Vagina (tissue), 2 donors: ENCODE measurements at places on chromosomes 6 and 20. TPM values are rescaled to one million over a fixed set of nuclear protein-coding genes. Genes with fewer than 3 reads are reported as not detected.

GRCh38 chr6:48626421-48626820 is 515.4 kb upstream of the PTCHD4 start:
- no peak overlapping the region for H3K27ac ChIP-seq
- H3K36me3 ChIP-seq, result no peaks in the 10 kb centered on the region
- no peak for DNase-seq
- no peaks in the 10 kb centered on the region for H3K4me1 ChIP-seq

Gene FRK
- 3.9 TPM for total RNA-seq

DNA sequence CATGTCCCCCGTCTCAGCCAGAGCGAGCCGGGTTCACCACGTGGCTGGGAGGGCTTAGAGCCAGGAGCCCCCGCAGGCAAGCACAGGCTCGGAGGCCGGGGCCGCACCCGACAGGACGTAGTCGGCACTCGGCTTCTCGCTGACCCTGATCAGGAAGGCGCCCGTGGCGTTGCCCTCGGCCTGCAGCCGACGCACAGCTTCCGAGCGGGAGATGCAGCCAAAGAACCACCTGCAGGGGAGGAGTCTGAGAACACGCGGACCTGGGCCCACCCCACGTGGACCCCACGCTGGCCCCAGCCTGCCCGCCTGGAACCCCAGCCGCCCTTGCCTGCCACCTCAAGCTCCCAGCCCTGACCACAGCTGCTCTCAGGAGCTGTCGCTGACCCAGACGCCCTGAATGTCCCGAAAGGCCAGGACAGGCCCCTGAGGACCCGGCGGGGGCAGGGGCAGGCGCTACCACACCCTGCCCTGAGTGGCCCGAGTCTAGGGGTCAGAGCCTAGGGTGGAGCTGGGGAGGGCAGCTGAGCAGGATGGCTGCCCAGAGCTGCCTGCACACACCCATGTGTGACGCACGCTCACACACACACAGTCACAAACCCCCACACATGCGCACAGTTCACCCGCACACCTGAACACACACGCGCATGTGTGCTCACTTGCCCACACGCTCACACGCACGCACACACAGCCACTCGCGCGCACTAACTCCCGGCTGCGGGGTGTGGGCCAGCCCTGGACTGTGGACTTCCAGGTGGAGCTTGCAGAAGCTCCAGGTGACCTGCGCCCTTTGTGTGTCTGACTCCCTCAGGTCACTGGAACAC is 2.1 kb downstream of the PTK6 start:
- peak overlapping the region; percentile 12 for H3K4me3 ChIP-seq
- H3K27ac ChIP-seq, result peak overlapping the region; percentile 26

Gene C6orf118
- not detected for total RNA-seq

Gene FAM229B
- total RNA-seq, result 11.0 TPM

- peaks cover 17% of the 10 kb centered on the region for H3K4me1 ChIP-seq
- H3K36me3 ChIP-seq, result no peaks in the 10 kb centered on the region
Observed at GRCh38 chr6:34709386-34709785, 12.8 kb upstream of the ILRUN start.

GRCh38 chr6:41767112-41767833 is 12.4 kb downstream of the FRS3 start:
- H3K27ac ChIP-seq, result peak overlapping the region; percentile 58
- no peak for DNase-seq
- H3K36me3 ChIP-seq, result peaks cover 22% of the 10 kb centered on the region

DNA sequence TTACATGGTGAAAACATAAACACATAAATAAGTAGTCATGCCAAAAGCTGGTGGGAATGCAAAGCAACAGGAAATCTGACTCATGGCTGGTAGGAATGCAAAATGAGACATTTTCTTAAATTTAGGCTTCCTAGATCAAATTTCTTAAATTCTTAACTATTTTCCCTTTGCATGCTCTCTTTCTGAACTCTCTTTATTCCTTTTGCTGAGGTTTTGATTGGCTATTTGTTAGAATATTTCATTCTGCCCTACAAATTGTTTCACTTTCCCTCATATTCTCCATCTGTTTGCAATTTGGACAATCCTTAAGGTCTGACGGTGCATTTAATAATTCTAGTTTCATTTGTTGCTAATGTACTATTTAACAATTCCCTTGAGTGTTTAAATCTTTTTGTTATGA is 437.5 kb upstream of the RGS17 start:
- no peaks in the 10 kb centered on the region for H3K36me3 ChIP-seq
- H3K4me3 ChIP-seq, result no peak overlapping the region

DNA sequence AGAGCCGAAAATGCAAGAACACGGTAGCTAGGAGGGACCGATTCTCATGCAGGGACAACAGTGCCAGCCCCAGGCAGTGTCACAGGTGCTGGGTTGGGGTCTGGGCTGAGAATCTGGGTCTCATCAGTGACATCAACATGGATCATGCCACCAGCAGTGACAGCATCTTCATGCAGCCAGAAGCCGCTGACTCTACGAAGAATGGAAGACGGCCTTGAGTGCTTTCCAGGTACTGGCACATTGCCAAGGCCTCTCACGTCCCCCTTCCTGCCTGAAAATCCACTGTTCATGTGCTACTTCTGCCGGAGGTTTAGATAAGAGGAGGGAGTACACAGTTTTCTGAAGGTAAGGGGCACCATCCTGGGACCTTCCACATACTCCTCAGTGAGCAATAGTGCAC is 141.1 kb upstream of the FOXQ1 start:
- no peak overlapping the region for H3K4me3 ChIP-seq
- H3K36me3 ChIP-seq, result no peaks in the 10 kb centered on the region
- no peak for DNase-seq
- no peak overlapping the region for H3K27ac ChIP-seq

GRCh38 chr6:21855811-21856455 is 262.4 kb downstream of the SOX4 start:
- no peaks in the 10 kb centered on the region for H3K36me3 ChIP-seq
- H3K27ac ChIP-seq, result no peak overlapping the region
- no peak for DNase-seq
- no peaks in the 10 kb centered on the region for H3K4me1 ChIP-seq
- H3K27me3 ChIP-seq, result no peaks in the 10 kb centered on the region

Gene KHDRBS2
- total RNA-seq, result 1.7 TPM

DNA sequence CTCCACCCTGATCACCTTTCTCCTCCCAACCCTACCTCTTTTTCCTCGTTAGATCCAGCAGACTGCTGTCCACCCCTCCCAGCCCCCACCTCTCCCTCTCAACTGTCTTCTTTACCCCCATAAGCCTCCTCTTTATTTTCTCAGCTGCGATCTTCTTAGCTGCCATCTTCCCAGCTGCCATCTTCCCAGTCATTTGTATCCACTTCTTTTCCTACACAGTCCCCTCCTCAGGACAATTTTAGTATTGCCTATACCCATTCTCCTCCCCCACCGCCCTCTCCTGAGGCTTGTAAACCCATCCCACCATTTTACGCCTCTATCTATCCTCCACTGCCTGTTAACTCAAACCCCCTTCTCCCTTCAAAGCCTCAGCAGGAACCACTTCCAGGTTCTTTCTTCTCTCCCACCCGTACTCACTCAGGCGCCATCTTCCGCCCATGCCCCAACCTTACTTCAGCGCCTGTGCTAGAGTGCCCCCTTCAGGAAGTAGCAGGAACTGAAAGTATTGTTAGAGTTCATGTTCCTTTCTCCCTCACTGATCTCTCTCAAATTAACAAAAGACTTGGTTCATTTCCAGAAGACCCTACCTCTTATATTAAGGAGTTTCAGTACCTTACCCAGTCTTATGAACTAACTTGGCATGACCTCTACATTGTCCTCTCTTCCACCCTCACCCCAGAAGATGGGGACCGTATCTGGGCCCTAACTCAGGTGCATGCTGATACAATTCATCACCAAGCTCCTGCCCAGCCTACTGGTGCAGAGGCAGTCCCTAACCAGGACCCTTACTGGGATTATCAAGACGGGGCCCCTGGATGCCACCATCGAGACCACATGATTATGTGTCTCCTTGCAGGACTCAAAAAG is 236.0 kb downstream of the ADGRG6 start:
- H3K27me3 ChIP-seq, result no peaks in the 10 kb centered on the region
- no peak overlapping the region for H3K4me3 ChIP-seq
- H3K36me3 ChIP-seq, result no peaks in the 10 kb centered on the region
- DNase-seq, result no peak

- no peak for DNase-seq
- peak overlapping the region; percentile 32 for H3K4me3 ChIP-seq
- H3K27ac ChIP-seq, result peak overlapping the region; percentile 1
Observed at GRCh38 chr6:138571585-138572166, 72.4 kb upstream of the NHSL1 start.

DNA sequence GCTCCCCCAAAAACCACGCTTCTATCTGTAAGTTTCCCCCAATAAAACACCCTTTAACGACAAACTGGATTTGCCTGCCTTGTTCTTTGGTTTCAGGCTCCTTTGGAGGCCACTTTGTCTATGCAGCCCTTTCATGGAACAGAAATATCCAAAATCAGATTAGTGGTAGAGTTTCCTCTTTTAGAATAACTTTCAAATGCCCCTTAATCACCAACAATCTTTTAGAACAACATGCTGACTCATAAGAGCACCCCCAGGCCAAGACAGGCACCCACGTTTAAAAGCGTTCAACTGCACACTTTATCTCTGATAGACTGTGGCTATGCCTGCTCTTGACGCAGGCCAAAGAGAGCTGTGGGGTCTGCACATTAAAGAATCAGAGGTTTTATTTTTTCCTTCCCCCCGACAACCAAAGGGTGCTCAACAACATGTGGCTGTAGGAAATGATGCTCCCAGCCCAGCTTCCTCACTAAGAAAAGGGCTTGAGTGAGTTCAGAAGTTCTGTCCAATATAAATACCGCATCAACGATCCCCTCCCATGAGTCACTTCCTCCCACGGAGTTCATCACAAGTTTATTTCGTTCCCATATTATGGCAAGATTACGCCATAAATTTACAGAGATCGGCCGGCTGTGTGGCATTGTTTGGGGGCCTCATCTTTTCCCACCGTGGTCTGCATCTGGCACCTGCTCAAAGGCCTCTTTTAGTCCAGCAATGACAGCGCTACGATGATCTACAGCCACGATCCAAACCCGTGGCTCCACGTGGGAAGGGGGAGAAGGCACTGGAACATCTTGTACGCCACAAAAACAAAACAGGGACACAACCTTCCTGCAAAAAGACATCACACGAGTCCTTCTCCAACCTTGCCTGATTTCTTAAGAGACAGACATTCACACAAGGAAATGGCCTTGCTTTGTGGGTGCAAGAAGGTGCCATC is 88.8 kb upstream of the NFATC2 start:
- H3K36me3 ChIP-seq, result no peaks in the 10 kb centered on the region
- peak; percentile 96 for DNase-seq
- no peaks in the 10 kb centered on the region for H3K27me3 ChIP-seq
- peaks cover 38% of the 10 kb centered on the region for H3K4me1 ChIP-seq
- peak overlapping the region; percentile 76 for H3K27ac ChIP-seq

Gene GGTLC1
- not detected for total RNA-seq

GRCh38 chr6:20814494-20814893 is 280.2 kb downstream of the CDKAL1 start:
- no peak overlapping the region for H3K4me3 ChIP-seq
- no peak for DNase-seq
- peaks cover 7% of the 10 kb centered on the region for H3K4me1 ChIP-seq
- no peak overlapping the region for H3K27ac ChIP-seq
- H3K27me3 ChIP-seq, result no peaks in the 10 kb centered on the region
